ENCODE measurements at places on chromosomes 6 and 20. TPM values are rescaled to one million over a fixed set of nuclear protein-coding genes. Genes with fewer than 3 reads are reported as not detected.

The MTO1 gene
- total RNA-seq = 20.1 TPM

DNA sequence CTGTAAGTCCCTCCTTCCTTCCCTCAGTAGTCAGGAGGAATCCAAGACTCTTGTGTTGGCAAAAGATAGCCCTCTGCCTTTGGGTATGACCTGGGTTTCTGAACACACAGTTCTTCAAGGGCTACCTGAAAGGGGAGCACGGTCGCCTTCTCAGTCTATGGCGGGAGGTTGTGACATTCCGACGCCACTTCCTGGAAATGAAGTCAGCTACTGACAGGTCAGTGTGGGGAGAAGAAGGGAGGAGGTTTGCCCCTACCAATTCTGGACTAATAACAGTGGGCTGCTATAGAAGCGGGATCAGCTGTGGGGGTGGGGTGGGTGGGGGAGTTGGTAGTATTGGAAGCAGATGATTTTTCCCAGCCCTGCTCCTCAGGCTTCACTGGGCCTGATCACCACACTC lies 11.5 kb downstream of the CEP250 start:
- DNase-seq = no peak

DNA sequence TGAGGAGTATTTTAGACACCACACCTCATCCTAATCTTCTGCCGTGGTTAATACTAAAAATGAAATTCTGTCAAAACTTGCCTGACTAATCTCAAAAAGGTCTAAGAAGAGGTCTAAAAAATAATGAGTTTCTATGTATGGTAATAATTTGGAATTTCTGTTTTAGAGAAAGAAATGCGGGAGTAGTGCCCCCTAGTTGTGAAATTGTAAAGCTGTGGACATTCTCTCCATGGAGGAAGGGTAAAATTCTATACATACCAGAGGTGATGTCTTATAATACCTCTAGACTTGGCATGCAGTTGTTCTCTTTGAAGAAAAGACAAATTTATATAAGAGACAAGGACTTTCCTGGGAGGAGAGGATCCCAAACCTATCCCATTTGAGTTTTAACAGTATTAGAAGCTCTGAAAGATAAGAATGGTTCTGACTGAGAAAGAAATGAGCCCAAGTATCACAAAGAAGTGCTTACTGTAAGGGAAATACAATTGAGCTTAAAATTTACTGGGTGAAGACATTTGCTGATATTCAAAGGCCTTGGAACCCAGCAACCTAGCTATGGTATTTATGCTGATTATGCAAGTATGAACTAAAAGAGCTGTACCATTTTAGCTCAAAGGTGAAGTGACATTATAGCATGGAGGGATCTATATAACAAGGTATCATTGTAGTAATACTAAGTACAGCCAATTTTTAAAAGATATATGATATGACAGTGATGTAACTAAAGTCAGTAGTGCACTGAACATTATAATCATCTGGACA lies 5.1 kb upstream of the EPHA7 start:
- DNase-seq = no peak

- no peak for DNase-seq
Measured at GRCh38 chr6:107695061-107695720, 128.9 kb downstream of the SCML4 start.

DNA sequence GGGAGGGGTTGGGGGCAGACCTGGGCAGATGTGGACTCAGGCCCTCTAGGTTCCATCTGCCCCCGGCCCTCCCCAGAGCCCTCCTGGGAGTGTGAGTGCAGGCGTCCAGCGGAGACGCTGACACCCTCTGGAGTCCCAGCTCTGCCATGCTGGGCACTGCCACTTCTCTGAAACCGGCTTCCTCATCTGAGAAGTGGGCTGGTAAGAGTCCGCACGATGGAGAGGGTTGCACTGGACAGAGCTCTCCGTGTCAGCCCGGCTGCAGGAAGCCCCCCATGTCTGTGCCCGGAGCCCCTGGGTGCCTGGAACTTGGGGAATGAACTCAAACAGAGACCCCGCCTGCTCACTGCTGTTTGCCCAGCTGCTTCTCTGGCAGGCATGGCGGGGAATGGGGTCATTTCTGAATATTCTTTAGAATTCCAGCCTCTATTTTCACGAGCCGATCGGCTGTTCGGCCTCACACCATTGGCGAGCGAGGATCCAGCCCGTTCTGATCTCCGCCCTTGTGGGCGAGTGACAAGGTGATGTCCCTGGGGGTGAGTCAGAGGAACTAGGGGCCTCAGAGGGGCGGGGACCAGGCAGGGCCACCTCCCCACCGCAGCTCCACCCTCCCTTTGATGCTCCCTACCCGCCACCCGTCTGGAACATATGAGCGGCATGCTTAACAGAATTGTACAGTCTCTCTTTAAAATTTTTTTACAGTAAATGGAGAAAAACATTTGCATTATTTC lies 47.8 kb upstream of the GATA5 start:
- no peak for DNase-seq

DNA sequence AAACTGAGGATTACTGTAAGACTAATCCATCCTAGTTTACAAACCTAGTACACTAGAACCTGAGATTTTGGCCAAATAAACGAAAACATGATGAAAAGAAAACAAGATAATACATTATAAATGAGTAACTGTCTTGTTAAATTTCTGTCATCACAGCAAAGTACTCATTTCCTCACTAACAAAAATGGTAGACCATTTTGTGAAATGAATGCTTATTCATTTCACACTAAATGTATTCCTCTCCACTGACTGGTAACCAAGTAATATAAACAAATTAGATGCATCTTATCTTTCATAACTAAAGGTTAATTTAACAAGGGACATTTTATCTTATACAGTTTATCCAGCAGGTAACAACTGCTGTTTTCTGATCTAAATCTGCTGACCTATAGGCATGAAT lies 143.7 kb downstream of the REV3L start:
- no peak for DNase-seq

The AVP gene
- total RNA-seq = not detected

DNA sequence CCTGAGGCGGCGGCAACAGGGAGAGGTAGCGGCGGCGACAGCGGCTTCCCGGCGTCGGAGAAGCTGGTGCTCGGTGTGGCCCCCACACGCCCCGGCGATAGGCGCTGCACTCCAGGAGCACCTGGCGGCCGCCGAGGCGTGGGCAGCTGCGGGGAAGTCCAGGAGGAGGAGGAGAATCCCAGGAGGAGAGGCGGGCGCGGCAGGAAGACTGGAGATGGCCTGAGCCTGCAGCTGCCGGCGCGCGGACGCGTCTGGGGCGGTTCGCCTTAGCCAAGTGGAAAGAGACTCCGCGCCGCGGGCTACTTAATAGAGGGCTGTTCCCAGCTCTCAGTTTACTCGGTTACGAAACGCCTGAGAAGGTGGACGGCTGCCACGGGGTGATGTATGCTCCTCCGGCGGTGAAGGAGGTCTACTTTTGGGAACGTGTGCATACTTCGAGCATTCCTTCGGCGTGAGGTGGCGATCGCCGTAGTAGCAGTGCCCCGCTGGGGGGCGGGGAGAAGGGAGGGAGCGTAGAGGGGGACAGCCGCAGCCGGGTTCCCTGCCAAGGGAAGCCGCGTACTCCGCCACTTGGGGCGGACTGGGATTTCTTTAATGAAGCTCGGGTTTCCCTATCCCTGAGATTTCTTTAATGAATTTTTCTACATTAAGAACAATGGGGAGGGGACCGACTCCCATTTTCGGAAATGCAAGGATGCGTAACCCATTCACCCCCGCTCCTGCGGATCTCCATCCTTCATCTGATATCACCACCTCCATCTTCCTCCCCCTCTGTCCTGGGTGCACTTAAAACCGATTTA lies at the start of gene COL12A1:
COL12A1 (minus strand) TSS at position 278 of the 800 bp plus-strand sequence. CDS start 3,261 bp downstream, outside the sequence.
- DNase-seq = peak; percentile 96

GRCh38 chr6:170032197-170032596 lies 258.7 kb downstream of the DLL1 start:
- DNase-seq = no peak

GRCh38 chr6:160141001-160141726 lies 19.5 kb downstream of the SLC22A1 start:
- peak; percentile 48 for DNase-seq

DNA sequence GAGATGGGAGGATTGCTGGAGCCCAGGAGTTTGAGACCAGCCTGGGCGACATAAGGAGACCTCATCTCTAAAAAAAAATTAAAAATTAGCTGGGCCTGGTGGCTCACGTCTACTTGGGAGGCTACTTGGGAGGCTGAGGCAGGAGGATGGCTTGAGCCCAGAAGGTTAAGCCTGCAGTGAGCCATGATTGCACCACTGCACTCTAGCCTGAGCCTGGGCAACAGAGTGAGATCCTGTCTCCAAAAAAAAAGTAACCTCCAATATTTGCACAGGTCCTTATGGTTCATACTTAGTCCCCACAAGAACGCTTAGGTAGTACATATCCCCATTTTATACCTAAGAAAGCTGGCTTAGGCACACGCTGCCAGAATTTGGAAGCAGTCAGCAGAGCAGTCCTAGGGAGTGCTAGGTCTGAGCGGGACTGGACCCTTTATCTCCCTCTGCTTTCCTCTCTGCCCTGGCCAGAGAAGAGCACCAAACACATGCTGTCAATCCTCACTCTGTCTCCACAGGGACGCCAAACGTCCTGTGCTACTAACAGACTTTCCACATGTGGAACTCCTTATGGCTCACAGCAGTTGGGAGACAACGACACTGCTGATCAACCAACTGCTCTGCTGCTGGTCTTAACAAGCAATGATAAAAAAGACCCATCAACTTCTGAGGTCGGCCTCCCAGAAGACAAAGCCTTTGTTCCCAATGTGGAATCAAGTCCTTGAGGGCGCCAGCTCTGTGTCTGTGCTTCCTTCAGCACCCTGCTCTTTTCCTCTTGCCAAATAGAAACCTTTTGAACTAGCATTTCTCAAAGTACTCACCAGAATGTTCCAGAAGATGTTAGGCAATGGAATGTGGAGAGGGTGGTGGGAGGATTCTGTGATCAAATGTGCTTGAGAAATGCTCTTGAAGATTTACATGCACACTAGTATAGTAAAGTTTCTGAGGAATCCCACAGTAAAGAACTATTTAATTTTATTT lies 226.3 kb upstream of the DTNBP1 start:
- no peak for DNase-seq

DNA sequence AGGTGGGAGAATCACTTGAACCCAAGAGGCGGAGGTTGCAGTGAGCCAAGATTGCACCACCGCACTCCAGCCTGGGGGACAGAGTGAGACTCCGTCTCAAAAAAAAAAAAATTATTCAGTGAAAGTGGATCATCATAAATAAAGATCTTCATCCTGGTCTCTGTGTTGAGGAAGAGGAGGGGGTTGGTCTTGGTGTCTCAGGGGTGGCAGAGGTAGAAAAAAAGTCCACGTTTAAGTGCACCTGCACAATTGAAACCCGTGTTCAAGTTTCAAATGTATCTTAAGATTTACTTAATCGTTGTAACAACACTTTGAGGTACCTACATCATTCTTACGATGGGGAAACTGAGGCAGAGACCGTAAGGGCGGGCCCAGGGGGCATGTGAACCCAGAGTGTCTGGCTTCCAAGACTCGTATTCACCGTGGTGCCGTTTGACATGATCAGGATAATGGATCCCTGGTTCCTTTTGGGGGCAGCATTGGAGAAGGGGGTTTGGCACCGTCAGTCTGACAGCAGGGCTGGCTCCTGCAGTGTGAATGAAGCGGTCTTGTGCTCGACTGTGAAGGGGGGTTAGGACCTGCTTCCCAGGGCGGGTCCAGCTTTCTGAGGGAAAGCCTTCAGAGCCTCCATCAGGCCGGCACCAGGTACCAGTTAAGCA lies 32.9 kb upstream of the ID1 start:
- DNase-seq = no peak

DNA sequence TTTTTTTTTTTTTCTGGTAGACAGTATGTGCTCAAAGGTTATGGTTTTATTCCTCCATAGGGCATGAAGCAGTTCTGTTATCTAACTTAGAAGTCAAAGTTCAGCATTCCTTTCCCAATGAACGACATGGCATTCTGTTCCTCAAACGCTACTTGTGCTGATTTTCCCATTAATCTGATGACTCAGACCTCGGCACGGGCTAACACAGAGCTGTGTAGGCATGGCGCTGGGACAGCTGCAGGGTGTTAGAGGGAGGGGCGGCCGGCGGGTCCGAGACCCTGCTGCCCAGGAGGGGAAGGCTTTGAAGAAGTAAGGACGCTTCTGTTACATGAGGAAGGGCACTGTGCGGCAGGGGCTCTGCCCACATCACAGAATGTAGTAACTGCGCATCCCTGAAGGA lies 93.6 kb upstream of the AGPAT4 start:
- DNase-seq = no peak

The PTPRK gene
- total RNA-seq = 33.7 TPM

DNA sequence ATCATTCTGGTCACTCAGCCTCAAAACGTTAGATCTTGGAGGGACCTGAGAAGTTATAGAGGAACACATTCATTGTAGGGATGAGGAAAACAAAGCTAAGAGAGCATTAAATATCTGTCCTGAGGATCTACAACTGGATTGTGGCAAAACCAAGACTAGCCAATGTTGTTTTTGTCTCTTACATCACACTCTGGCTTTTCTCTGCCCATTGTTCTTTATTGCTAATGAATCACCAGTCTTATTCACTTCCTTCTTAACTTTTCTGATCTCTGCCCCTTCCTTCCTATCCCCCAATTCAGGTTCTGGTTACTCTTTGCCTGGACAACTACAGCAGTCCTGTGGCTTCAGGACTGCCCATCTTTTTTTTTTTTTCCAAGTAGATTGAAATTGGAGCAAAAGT lies 57.0 kb upstream of the PREP start:
- DNase-seq = no peak

- peak; percentile 35 for DNase-seq
Measured at GRCh38 chr6:150352321-150353296, 16.2 kb upstream of the IYD start.

DNA sequence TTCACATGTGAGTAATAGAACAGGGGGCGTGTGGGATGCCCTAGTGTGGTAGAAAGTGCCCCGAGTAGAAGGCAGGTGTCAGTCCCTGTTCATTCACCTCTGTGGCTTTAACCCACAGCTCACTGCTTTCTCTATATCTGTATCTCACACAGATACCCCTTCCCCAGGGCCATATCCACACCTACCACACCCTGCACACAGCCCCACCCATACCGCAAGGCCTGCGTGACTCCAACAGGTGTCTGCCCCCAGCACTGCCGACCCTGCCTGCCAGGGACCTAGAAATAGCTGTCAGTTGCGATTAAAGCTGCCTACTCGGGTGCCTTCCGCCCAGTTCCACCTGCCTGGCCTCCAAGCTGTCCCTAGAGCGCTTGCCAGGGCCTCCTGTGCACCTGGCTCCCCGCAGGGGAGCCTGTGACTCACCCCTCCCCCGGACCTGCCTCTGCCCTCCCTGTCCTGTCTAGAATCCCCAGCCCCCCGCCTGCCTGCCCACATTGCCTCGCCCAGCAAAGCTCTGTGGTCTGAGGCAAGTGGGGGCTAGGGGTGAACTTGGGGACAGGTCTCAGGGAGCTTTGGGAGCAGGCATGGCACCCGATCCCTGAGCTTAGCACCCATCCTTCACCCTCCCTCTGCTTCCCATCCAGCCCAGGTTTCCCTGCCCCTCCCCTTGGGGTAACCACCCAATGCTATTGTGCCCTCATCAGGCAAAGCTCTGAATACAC lies 38.3 kb upstream of the ID1 start:
- no peak for DNase-seq

GRCh38 chr6:159093609-159094443 lies 49.0 kb upstream of the TAGAP start:
- DNase-seq = no peak

The ZSCAN31 gene
- 26.2 TPM for total RNA-seq

The NXT1 gene
- 55.1 TPM for total RNA-seq

- no peak for DNase-seq
Measured at GRCh38 chr6:146290589-146290901, 253.1 kb upstream of the RAB32 start.

GRCh38 chr20:52348434-52348833 lies 156.9 kb upstream of the ZFP64 start:
- no peak for DNase-seq
